ENCODE measurements at places on chromosomes 2 and 18. TPM values are rescaled to one million over a fixed set of nuclear protein-coding genes. Genes with fewer than 3 reads are reported as not detected.

Gene KIF5C
- total RNA-seq = 3.2 TPM

Gene KCNE4
- total RNA-seq = 2.0 TPM

Gene OTOF
- total RNA-seq = not detected

Gene DYNC2LI1
- total RNA-seq = 31.7 TPM

Gene FHOD3
- total RNA-seq = 17.8 TPM

Gene TEKT4
- total RNA-seq = not detected

Gene TCF23
- total RNA-seq = not detected

Gene GPR45
- total RNA-seq = not detected

Gene ACVR1C
- total RNA-seq = 0.39 TPM

Gene ADD2
- 15.6 TPM for total RNA-seq

Gene TMEM198
- total RNA-seq = 2.4 TPM

Gene DSC3
- not detected for total RNA-seq

Gene LIMS1
- 99.2 TPM for total RNA-seq

Gene LYPD6
- total RNA-seq = 8.5 TPM

Gene REG3G
- not detected for total RNA-seq

Gene EMILIN1
- total RNA-seq = 6.0 TPM

Gene HYCC2
- total RNA-seq = 4.5 TPM

Gene GNLY
- total RNA-seq = not detected

Gene VSNL1
- total RNA-seq = 0.09 TPM

Gene LINC00305
- not detected for total RNA-seq

Gene KCNF1
- not detected for total RNA-seq

Gene ARPC2
- total RNA-seq = 345 TPM

Gene NEB
- 0.48 TPM for total RNA-seq

Gene CHRNA1
- total RNA-seq = not detected

Gene OTX1
- total RNA-seq = not detected

Gene PMAIP1
- total RNA-seq = 47.8 TPM

Gene PAIP2B
- 2.5 TPM for total RNA-seq

Gene MTX2
- 37.1 TPM for total RNA-seq

Gene LRRC30
- not detected for total RNA-seq

Gene TEX51
- not detected for total RNA-seq

Gene UCN
- 0.11 TPM for total RNA-seq

Gene LBH
- 147 TPM for total RNA-seq

Gene FEV
- not detected for total RNA-seq

Gene EVX2
- total RNA-seq = not detected

Gene BOK
- total RNA-seq = 4.6 TPM

Gene FNDC4
- total RNA-seq = 1.9 TPM

Measured in Daoy (cell line).